ENCODE measurements at places on chromosomes 1 and 21.

- DNase-seq, result no peak
Measured at GRCh38 chr1:52679048-52679447, 19.1 kb downstream of the COA7 start.

DNA sequence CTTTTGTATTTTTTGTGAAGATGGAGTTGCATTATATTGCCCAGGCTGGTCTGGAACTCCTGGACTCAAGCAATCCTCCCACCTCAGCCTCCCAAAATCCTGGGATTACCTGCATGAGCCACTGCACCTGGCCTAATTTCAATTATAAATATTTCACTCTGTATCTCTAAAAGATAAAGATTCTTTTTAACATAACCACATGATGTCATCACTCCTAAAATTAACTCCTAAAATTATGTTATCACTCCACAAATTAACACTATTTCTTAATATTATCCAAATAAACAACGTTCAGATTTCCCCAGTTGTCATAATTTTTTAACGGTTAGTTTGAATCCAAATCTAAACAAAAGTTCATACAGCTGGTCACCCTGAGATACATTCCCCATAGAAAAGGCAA lies 43.0 kb downstream of the DESI2 start:
- no peak for DNase-seq

DNA sequence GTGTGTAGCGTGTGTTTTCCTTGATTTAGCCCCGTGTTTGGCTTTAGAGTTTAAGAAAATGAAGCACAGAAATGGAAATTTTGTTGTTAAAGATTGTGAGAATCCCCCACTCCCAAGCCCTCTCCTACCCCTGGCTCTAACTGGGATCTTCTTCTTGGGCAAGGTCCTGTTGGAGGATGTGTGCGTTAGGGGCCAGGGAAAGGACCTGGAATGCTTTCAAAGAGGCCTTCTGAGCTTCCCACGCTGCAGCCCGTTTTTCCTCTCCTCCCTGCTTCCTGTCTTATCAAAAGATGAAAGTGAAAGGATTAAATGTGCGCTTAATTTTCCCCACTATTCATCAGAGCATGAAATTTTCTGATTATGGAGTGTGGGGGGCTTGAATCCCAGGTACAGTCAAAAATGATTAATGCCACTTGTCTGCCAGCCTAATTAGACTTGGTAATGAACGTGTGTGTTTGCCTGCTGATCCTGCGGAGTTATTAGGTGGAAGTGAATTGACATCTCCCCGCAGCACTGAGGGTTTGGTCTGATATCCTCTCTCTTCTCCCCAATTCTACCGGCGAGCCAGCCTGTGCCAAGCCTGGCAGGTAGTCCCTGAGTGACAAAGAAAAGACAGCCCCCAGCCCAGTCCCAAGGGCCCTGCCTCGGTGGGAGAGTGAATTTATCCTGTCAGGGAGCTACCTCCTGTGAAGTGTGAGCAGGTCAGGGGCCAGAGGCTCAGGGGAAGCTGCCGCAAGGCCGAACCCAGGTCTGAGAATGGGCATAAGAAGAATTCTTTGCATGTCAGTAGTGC lies 4.9 kb downstream of the RASSF5 start:
- no peak for DNase-seq

- DNase-seq, result no peak
Measured at GRCh38 chr21:30717105-30717504, 1.5 kb downstream of the KRTAP21-3 start.

GRCh38 chr1:50417507-50417906 lies 5.7 kb downstream of the DMRTA2 start:
- DNase-seq, result no peak

GRCh38 chr1:202171292-202172014 lies 11.1 kb upstream of the PTPN7 start:
- DNase-seq, result no peak

DNA sequence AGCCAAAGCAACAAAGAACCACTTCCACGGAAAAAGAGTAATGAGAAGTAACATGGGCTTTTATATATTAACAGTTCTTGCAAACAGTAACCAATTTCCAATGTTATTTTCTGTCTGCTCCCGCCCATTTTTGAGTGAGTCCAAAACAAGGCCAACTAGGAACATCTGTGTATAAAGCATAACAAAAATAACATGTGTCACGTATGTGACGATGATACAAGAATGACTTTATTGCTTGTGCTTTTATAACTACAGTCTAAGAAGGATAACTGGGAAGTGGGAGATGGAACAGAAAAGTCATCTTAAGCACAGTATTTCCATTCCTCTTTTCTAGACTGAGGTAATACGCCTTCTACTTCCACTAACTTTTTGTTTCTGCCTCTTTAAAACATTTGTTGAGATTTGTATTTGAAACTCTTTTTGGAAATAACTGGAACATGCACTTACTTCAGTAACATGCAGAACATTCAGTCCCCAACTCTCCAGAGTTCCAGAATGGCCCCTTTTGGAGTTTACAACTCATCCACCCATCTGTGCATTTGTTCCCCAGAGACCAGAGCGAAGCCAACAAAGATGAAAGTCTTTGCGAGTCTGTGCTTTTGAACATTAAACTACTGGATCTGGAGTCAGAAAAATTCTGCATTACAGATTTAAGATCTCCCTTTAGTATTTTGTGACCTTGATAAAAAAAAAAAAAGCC lies 143.0 kb upstream of the ZRANB2 start:
- DNase-seq, result no peak

- no peak for DNase-seq
Measured at GRCh38 chr1:66044912-66045311, 252.2 kb downstream of the PDE4B start.

DNA sequence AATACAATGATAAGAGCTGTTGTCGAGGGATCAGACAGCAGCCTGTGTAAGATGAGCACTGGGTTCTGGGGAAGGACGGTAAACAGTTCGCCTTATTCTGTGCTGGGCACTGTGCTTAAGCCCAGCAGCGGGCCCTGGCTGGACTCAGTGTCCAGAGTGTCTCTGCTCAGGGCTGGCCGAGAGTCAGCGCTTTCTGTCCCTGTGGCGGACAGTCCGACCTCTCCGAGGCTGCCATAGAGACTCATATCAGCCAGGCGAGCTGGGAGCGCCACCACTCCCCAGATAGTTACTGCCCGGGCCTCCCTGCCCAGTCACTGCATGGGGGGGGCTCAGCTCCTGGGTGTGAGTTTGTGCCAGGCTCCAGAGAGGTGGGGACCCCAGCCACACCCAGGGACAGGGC lies 14.7 kb upstream of the NPHP4 start:
- no peak for DNase-seq

GRCh38 chr1:27572019-27572678 lies 31.8 kb downstream of the AHDC1 start:
- no peak for DNase-seq

GRCh38 chr1:151611288-151611790 lies 511 bp upstream of the SNX27 start:
- DNase-seq, result no peak

DNA sequence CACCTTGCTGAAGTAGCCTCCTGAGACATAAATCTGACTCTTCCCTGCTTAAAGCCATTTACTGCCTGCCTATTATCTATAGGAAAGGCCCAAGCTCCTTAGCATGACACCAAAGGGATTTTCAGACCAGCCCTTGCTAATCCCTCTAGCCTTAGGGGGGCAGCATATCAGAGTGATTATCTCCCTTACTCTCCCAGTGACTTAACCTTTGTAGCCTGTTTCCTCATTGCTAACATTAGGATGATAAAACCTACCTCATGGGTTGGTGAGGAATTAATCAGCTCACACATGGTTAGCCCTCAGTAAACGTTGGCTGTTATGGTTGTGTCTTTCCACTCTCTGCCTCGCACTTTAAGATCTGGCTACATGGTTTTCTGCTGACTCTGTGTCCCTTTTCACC lies 70.1 kb downstream of the ROR1 start:
- no peak for DNase-seq

DNA sequence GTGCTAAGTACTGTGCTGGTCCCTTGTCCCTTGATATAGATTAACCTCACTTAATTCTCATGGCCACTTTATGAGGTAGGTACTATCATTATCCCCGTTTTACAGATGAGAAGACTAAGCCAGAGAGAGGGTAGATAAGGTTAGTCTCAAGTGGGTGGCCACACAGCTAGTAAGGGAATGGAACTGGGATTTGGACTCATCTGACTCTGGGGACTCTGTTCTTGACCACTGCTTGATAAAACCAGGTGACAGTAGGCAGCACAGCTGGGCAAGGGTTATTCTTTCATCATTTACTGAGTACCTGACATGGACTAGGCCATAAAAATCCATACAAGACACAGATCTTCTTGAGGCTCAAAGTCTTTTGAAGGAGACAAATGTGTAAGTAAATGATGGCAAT lies 37.2 kb upstream of the PPP2R5A start:
- DNase-seq, result no peak

DNA sequence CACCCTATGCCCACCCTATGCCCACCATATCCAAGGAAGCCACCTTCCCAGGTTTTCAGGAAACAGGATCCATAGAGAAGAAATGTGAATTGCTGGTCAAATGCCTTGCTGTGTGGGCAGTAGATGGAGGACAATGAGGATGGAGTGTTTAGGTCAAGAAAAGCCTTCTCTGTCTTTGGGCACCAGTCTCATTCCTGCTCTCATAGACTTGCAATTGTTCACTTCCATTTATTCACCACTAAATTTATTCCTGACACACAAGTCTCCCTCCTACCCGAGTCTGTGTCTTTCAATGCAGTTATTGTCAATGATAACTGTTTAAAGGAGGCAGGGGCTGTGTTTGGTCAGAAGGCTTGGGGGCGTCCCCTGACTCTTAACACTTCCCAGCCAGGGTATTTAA lies 48.0 kb upstream of the ITPKB start:
- no peak for DNase-seq

DNA sequence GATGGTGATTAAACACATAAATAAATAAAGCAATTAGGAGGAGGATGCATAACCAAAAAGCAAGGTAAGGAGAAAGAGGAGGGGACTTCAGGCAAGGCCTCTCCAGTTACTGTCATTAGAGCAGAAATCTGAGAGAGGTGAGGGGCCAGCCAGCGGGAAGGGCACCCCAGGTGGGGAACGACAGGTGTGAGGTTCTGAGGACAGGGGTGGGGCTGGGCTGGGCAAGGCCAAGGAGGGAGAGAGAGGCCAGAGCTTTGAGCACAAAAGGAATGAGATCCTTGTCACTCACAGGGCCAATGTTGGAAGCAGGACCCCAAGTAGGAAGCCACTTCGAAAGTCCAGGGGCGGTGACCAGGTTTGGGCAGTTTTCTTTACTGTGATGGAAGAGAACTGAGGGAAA lies 182.2 kb upstream of the RAB4A start:
- no peak for DNase-seq

- no peak for DNase-seq
Measured at GRCh38 chr21:22164912-22165311, 1166.7 kb downstream of the NCAM2 start.

GRCh38 chr21:25837533-25838265 lies 102.9 kb downstream of the GABPA start:
- DNase-seq, result no peak

- no peak for DNase-seq
Measured at GRCh38 chr1:36692465-36693160, 209.9 kb upstream of the CSF3R start.

DNA sequence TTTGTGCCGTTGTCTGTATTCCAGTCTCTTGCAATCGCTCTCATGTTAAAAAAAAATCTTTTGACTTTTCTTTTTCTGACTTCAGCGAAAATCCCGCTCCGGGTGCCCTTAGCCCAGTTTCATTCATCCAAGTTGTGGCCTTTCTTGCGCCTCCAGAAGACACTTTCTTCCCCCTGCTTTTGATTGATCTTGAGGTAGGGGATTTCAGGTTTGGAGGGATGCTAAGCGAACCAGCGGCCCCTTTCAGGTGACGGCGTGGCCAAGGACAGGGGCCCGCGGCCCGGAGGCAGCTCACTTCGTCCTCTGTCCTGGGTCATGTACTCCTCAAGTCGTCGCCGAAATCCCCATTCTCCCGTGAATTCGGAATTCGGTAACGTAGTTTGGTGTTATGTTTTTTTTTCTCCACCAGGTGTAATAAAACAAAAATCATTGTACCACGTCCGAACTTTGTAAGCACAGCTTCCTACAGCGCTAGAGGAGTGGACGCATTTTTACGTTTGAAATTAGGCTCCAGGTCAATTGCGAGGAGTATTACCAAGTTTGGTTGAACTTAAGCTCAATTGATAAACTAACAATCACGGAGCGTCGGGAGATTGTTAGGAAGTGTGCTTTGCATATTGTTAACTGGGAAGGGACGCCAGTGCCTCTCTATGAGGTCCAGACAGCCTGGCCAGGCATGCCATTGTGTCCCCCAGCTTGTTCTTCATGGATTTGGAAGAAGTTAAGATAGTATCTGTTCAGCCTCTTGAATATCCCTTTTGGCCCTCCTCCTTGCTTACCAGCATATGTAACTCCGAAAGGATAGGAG lies 1.1 kb downstream of the MRPS6 start:
- no peak for DNase-seq

DNA sequence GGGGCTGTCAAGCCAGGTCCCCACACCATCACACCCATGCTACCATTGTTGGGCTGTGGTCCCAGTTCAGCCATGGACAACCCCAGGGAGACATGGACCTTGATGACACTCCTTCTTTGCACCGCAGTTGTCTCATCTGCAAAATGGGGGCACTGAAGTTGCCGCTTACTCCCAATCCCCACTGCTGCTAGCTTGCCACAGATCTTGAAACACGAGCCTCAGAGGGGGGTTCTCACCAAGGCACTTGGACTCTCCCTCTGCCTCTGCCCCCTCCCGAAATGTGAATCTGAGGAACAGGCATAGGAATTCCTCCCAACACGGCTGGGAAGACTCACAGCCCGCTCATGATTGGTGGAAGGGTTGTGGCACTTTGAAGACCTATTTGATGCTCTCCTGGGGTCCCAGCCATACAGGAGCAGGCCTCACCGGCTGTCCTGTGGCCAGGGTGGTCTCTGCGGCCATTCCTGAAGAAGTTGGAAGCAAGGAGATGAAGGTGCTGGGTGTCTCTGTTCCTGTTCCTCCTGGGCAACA lies 31.1 kb downstream of the RUNX3 start:
- no peak for DNase-seq

GRCh38 chr1:197284966-197285365 lies 16.9 kb downstream of the CRB1 start:
- no peak for DNase-seq

DNA sequence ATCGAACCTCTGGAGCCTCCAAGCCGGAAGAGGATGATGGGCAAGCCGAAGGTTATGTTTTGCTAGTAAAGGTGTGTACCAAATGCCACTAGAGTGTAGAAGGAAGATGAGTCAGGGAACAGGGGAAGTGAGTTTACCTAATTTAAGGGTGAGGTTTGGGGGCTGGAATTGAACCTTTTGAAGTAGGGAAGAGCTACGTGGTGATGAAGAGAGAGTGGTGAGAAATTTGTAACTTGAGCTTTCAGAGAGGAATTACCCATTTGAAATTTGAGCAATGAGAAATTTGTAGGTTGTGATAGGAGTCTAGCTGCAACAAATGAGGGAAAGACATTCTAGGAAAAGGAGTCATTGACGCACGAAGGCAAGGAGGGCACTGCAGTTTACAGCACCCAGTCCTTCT lies 70.0 kb upstream of the TENT5C start:
- DNase-seq, result no peak

Measured in stimulated activated CD4-positive, alpha-beta T cell treated with anti-CD3 and anti-CD28 coated beads, Interleukin-15, amount 100 ng/mL, for 1 hour (primary cell).